ENCODE measurements at places on chromosomes 2 and 18.
A peak's percentile ranks its signal among the peaks of the same experiment; 100 is the strongest.

GRCh38 chr2:67835266-67835665, 227.5 kb downstream of the C1D start:
- DNase-seq, result peak; percentile 20

GRCh38 chr2:237876951-237877491, 17.6 kb downstream of the RAMP1 start:
- no peak for DNase-seq

GRCh38 chr2:215830304-215830703, 183.0 kb downstream of the MREG start:
- peak; percentile 85 for DNase-seq

GRCh38 chr18:9758624-9759075, 50.5 kb downstream of the RAB31 start:
- no peak for DNase-seq

DNA sequence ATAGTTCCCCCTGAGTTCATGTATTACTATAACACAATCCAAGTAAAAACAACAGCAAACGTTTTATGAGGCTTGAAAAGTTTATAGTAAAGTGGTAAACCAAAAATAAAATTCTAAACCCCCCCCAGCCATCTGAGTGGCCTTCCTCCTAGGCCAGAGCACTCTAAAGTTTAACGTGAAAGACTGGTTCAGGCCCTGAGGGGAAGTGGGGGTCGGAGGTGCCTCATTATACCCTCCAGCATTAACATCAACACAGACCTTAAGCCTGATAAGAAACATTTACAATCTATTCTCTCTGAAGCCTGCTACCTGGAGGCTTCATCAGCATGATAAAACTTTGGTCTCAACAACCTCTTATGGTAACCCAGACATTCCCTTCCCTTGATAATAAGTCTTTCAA, 29.0 kb upstream of the CNGA3 start:
- no peak for DNase-seq

DNA sequence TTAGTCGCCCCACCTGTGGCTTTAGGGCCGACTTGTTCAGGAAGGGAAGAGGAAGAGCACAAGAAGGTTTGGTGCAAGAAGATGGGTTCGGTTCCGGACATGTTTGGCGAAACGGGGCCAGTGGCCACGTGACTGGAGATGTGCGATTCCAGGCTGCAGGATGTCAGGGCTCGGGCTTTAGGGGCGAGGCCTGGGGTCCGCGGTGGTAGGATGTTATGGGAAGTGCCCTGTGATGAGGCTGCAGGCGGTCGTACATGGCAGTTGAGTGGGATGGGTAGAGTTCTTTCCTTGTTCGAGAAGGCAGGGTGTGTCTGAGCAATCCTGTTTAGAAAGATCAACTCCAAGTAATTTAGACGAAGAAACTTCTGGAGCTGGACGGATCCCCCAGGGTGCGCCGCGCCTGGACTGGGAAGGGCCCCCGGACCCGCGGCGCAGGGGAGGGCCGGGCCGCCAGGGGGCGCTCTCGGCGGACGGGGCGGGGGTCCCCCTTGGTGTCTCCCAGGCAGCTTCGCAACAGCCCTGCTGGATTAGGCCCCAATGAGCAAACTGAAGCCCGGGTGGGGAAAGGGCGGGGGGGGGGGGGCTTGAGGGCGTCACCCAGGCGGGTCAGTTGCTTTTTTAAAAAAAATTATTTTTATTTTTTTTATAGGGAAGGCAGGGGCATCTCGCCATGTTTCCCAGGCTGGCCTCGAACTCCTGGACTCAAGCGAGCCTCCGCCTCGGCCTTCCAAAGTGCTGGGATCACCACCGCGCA, 17.2 kb upstream of the SDC1 start:
- DNase-seq, result no peak

DNA sequence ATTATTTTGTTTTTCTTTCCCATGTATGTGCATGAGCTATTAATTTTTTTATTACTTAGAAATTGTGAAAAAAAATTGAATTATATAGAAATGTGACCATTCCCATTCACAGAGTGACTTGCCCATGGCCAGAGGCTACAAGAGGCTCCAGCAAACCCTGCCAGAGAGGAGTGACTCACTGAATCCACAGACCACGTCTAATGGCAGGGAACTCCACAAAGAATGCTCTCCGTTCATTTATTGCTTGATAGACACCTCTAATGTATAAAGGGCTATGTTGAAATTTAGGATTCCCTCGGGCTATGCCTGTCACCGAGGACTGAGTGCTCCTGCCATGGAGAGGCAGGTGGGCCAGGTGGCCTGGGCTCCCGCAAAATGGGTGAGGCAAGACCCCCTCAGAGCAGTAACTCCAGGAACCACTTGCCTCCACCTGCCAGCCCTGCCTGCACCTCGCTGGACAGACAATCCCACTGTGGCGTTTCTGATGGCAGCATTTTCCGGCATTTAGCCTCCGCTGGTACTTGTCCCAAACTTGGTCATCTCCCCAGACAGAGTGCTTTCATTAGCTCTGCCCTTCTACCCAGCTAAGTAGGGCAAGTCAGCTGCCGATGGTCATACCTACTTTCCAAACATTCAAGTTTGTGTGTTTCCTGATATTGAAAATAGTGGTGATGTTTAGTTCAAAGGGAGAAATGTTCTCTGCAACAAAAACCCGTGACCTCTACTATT, 200.3 kb downstream of the PRKCE start:
- peak; percentile 56 for DNase-seq

- no peak for DNase-seq
Observed at GRCh38 chr2:111633643-111634042, 250.3 kb downstream of the ANAPC1 start.

DNA sequence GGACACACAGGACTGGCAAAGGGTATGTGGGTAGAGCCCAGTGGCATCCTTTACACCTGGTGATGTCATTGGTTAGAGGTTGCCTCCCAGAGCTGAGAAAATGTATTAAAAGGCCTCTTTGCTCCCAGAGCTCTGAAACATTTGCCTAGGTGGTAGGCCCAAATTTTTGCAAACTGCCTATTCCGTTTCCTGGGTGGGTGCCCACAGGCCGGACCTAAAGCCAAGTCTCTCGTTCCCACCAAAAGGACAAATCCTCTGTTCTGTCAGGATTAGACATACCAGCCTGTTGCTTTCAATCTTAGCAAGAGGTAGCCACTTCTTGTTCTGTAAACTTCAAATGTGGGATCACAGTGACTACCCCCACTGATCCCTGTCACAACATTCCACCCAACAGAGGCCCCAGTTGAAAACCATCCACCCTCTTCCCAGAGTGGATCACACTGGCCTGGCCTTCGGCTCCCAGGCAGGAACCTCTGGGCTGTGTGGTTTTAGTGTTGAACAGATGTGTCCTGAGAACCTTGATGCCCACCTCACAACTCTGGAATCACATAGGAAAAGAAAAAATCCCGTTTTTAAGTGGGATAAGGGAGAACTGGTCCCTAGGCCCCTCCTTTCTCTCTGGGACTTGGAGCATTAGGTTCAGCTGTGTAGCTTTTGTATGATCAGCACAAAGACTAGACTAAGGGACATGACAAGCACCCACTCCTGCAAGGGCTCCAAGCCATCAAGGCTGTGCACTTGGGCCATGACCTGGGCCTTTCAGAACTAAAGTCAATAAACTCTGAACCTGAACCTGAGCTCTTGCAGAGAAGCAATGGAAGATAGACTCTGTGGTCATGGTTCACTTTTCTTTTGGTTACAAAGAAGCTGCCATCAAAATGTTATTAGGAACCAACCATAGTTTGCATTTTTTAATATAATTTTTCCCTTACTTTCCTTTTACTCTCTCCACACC, 211.3 kb downstream of the CYP26B1 start:
- no peak for DNase-seq

DNA sequence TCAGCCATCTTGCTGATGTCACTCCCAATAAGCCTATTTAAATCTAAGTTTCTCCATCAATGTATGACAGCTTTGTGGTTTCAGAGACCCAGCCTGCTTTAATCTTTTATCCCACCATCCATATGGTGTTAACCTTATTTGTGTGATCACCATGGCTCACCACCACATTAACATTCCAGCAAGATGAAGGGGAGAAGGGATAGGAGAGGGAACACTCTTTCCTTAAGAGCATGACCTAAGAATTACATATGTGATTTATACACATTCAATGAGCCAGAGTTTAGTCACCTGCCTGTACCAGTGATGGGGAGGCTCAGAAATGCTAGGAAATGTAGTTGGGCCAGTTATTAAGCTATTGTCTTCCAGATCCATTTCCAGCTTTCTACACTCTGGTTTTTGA, 44.5 kb upstream of the CHN1 start:
- no peak for DNase-seq

- DNase-seq, result peak; percentile 9
Observed at GRCh38 chr2:156562124-156562523, 125.9 kb downstream of the GPD2 start.

Measured in cardiac muscle cell (in vitro differentiated cells and primary cell).